Esophagus squamous epithelium (tissue), 5 donors: ENCODE measurements at places on chromosomes 6 and 20.

DNA sequence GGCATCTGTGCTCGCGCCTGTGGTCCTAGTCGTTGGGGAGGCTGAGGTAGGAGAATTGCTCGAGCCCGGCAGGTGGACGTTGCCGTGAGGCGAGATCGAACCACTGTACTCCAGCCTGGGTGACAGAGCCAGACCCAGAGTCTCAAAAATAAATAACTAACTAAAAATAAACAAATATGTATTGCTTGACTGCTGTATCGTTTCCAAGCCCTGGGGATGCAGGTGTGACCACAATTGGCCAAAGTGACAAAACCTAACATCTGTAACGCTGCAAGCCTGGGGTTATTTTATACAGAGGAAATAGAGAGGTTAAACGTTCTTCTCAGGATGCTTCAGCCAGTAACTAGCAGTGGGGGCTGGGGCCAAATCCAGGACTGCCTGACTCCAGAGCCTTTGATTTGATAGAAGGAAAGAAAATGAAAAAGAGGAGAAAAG lies 1.9 kb upstream of the SRSF3 start:
- no peak for DNase-seq

DNA sequence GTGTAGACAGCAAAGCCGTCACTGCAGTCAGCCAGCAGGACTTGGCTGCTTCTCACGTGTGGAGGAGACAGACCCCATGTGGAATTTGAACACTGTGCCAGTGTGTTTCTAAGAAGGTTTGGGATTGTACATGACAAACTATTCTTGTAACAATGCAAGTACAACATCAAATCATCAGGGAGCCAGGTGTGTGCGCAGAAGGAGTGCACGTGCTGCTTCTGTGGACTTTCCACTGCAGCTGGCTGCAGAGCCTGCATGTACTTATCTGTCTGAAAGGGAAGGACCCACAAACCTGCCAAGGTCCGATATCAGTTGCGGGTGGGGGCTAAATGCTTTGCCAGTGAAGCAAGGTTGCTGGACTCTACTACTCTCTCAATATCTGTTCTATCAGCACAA lies 211.6 kb downstream of the WDR27 start:
- DNase-seq = no peak

DNA sequence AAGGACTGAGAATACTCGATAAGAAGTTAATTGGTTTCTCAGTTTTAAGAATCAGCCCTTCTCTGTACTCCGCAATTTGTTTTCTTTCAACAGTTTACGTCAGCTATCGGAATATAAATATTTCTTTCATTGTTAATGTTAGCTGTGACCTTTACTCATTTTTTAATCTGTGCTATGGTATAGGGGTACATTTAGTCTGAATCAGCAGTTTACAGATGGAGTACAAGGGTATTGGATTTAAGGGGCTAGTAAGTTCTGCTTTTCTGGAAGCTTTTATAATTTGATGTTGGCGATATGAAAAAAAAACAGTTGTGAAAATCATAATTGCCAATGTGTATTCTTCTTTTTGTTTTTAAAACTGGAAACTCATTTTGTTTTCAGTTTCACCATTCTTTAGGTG lies 23.0 kb downstream of the FAM135A start:
- DNase-seq = no peak

- DNase-seq = no peak
These were observed 177.1 kb upstream of the MAN1A1 start for GRCh38 chr6:119526561-119527230.

DNA sequence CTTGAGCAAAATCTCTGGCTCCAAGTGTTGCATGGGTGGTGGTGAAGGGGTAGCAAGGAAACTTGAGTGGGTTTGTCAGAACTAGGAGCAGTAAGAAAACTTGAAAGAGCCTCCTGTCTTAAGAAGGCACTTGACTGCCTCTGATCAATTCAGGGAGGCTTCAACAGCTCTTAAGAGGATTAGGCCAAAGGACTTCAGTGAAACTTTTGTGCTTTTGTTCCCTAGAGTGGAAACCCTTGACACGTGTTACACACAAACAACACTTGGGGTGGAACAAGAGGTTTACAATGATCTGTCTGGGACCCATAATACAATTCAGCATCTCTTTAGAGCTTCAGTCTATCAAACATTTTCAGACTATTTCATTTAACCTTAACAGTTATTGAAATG lies 80.1 kb upstream of the ARMC2 start:
- no peak for DNase-seq

- no peak for DNase-seq
These were observed 21.4 kb downstream of the JARID2 start for GRCh38 chr6:15267221-15267620.

DNA sequence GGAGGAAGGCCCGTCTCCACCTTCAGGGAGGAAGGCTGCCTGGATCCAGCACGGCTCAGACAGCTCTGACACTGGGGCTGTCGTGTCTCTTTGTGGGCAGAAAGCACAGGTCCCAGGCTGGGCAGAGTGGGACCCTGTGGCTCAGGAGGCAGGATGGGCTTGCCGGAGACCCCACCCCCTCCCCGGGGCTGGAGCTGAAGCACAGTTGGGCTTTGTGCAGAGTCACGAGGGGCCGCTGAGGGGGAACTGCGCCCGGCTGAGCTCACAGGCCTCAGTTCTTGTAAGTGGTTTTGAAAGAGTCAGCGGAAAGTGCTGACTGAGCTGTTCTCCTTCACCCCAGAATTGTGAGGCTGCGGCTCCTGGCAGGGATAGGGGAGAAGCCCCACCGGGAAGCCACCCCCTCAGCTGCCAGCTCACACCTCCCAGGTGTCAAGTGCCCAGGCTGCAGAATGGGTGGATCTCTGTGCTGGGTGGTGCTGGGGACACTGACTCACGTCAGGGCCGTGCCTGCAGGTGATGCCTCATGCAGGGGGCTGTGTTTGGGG lies 145.5 kb upstream of the RNF24 start:
- DNase-seq = no peak

DNA sequence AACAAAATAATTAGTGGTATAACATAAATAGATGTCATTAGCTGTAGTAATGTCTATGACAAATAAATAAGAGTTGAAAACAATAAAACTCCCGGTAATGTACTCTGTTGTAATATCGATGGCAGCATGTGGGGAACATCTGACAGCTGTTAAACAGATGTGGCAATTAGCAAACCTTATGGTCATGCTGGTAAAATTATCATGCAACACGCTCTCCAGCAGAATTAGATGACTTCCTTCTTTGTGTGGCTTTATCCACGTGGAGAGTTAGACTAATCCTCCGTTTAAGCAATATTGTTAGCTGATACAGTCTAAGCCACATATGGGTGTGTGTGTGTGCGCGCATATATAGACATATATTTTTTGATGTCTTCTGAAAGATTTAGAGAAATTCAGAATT lies 77.7 kb upstream of the ZFP64 start:
- DNase-seq = no peak

DNA sequence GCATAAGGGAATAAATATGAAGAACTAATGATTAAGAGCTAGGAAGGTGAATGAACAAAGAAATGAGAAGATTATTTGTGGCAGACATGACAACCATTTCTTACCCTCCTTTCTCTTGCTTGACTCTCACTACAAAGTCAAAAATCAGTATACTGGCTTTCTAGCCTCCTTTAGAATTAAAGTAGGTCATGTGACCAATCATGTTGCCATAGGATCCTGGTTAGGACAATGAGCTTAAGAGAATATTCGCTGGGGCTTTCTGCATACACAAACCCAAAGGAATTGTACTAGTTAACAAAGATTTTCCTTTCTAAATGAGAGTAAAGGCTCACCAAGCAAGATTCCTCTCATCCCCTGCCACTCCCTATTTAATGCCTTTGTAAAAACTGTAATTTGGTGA lies 76.0 kb upstream of the ID4 start:
- DNase-seq = no peak

DNA sequence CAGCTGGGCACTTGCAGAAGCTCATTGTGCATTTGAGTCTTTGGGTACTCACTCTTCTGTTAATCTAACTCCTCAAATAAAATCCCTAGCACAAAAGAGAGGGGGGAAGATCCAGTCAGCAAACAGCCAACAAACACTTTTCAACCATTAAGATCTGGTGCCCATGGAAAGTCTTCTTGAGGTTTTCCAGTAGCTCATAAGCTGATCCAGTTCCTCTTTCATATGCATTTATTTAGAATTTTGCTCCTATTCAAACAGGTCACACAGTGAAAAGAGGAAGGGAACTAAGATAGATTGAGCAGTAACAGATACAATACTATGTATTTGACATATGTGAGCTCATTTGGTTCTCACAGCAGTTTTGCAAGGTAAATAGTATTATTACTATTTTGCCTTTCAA lies 38.6 kb downstream of the HLA-DPB1 start:
- DNase-seq = no peak

DNA sequence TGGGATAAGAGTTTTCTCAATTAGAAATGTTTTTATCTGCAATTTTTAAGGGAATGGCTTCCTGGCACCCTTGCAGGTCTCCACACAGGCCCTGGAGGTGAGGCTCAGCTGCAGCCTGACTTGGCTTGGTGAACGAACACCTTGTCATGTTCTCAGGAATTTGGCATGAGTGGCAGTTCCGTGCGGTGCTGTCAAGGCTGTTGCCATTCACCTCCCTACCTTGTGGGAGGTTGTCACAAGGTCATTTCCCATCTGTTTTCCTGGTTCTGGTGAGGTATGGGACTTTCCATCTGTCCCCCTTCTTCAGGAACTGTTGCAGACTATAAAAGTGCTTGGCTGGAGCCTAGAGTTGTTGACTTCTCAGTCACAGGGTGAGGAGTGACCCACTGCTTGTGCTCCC lies 82.9 kb downstream of the ELOVL4 start:
- no peak for DNase-seq

- no peak for DNase-seq
These were observed 224.5 kb upstream of the AGPAT4 start for GRCh38 chr6:161498359-161498758.

DNA sequence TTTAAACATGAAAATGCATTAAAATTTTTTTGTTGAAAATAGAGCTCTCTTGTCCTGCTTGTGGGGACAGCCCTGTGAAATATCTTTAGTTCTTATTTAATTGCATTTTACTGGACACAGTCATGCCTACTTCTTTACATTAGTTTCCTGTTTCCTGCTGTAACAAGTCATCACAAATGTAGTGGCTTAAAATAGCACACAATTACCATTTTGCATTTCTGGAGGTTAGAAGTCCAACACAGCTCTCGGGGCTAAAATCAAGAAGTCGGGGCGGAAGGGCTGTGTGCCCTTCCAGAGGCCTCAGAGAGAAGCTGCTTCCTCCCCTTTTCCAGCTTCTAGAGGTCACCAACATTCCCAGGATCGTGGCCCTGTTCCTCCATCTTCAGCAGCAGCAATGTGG lies 29.4 kb downstream of the PNLDC1 start:
- no peak for DNase-seq

DNA sequence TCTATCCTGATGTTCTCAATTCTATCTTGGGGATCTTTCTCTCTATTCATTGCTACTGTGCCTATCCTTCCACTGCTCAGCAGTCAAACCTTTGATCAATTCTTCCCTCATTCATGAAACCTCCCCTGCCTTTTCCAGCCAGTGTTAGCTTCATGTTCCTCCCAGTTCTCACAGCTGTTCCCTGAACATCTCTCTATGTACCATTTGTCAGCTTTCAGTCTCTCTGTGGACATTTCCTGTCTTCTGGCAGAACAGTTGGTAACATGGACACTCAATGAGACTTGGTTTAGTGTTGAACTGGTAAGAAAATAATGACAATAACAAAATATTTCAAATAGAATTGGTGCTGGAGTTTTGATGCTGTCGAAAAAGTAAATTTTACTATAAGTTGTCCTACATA lies 26.2 kb downstream of the SPTLC3 start:
- no peak for DNase-seq

GRCh38 chr6:72788188-72788587 lies 166.3 kb downstream of the KCNQ5 start:
- no peak for DNase-seq

DNA sequence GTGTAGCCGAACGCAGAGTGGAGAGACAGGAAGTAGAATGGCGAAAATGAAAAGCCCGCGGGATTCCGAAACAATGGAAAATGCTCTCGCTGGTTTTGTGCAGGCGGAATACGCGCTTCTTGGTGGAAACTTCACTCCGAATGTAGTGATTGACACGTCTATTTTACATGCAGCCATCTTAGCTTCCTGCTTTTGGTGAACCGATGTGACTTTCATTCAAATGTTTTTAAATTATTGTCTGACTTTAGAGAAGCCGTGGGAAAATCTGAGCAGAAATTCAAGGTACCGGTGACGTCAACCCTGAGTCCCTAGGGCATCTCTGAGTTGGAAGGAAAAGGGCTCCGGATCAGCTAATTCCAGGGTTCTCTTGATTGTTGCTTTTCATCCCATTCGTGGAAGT lies 11.4 kb downstream of the GPX5 start:
- DNase-seq = no peak

- DNase-seq = no peak
These were observed 272.7 kb downstream of the GRIK2 start for GRCh38 chr6:101666256-101666655.

- DNase-seq = no peak
These were observed 125.0 kb downstream of the MAP3K4 start for GRCh38 chr6:161116554-161116953.

DNA sequence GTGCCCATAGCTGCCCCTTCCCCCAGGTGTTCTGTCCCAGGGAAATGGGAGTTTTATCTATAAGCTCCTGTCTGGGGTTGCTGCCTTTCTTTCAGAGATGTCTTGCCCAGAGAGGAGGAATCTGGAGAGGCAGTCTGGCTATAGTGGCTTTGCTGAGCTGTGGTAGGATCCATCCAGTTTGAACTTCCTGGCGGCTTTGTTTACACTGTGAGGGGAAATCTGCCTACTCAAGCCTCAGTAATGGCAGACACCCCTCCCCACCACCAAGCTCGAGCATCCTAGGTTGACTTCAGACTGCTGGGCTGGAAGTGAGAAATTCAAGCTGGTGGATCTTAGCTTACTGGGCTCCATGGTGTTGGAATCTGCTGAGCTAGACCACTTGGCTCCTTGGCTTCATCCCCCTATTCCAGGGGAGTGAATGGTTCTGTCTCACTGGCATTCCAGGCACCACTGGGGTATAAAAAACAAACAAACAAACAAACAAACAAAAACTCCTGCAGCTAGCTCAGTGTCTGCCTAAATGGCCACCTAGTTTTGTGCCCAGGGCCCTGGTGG lies 24.0 kb downstream of the TNFAIP3 start:
- DNase-seq = no peak

DNA sequence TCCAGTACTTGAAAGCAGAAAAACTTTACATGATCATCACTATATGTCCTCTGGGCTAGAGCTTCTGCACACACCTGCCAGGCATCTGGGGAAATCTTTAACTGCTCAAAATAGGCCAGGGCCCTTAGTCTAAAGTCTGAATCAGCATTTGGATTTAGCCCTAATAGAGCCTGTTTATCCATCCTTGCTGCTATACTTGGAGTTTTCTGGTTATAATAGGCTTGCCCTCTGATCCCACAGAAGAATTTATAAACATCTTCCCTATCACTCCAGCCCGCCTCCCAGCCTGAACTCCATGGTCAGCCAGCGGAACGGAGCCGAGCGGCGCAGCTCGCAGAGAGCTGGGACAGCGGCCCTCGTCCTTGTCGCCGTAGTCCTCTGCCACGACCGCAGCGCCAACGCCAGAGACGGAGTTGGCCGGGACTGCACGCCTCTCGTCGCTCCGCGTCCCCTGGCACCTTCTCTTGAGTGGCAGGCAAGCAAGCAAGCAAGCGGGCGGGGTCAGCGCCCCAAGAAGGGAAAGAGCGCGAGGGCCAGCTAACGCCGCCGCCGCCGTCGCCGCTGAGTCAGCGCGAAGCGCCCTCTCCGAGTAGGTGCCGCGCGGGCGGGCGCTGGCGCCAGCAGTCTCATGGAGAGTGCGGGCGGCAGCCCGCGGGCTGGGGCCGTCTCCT lies 25.4 kb upstream of the ASIP start:
- DNase-seq = no peak

- no peak for DNase-seq
These were observed 17.8 kb upstream of the FKBP5 start for GRCh38 chr6:35706468-35706867.

GRCh38 chr20:40683221-40683893 lies 5.7 kb downstream of the MAFB start:
- no peak for DNase-seq
